ENCODE measurements at places on chromosomes 7 and 10. TPM values are rescaled to one million over a fixed set of nuclear protein-coding genes. Genes with fewer than 3 reads are reported as not detected.

DNA sequence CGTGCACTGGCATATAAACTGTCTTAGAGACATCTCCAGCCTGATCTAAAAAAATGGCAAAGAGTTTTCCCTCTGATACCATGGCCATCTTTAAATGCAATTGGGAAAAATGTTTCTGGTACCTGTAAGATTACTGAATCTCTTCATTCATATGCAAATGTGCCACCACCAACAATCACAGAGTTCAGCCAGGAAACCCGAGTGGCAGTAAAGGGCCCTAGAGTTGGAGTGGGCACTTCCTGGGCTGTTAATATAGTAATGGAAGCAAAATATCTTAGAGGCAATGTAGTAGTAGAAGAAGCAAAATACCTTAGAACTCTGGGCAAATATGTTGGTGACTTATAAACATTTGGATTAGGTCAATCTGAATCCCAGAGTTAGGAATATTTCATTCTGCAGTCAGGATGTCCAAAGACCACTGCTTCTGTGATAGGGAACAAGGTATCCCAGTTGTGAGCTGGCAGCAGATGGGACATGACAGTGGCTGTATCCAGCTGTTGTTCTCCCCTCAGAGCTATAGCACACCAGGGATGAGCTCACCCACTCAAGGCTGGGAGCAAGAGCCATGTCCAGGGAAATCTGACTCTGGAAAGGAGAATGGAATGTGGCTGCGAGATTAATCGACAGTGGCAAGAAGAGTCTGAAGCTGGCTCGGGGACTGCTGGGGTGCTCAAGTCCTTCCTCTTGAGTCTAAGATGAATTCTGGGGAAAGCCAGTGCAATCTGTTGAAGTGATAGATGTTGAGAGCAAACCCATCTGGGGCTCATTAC, 332.1 kb downstream of the PHTF2 start:
- no peaks in the 10 kb centered on the region for H3K4me1 ChIP-seq
- no peak overlapping the region for H3K27ac ChIP-seq
- H3K4me3 ChIP-seq, result no peak overlapping the region
- H3K36me3 ChIP-seq, result no peaks in the 10 kb centered on the region

DNA sequence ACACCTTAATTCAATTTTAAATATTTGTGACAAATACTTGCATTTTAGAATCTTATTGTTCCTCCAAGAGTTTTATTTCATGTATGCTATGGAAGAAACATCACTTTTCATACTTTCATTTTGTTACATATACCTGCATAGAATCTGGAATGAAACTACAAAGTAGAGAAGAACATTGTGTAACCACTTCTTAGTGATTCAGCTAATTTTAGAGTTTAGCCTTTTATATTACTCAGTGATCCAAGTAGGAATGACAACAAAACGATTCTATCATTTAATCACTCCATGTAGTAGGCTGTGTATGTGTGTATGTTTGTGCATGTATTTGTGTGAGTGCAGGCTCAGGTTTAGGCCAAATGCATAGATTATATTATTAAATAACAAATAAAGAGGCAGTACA, 14.4 kb upstream of the SEMA3A start:
- no peaks in the 10 kb centered on the region for H3K27me3 ChIP-seq
- no peak overlapping the region for H3K4me3 ChIP-seq
- H3K4me1 ChIP-seq, result no peaks in the 10 kb centered on the region
- no peak overlapping the region for H3K27ac ChIP-seq
- DNase-seq, result no peak

The MRM2 gene
- polyA plus RNA-seq, result 29.9 TPM

The HPSE2 gene
- not detected for polyA plus RNA-seq

The SPDYE5 gene
- 0.56 TPM for polyA plus RNA-seq

GRCh38 chr7:131197920-131198615, 129.6 kb upstream of the MKLN1 start:
- no peak for DNase-seq
- H3K27ac ChIP-seq, result no peak overlapping the region
- no peaks in the 10 kb centered on the region for H3K4me1 ChIP-seq
- H3K4me3 ChIP-seq, result no peak overlapping the region
- no peaks in the 10 kb centered on the region for H3K27me3 ChIP-seq

The MYO3A gene
- not detected for polyA plus RNA-seq

DNA sequence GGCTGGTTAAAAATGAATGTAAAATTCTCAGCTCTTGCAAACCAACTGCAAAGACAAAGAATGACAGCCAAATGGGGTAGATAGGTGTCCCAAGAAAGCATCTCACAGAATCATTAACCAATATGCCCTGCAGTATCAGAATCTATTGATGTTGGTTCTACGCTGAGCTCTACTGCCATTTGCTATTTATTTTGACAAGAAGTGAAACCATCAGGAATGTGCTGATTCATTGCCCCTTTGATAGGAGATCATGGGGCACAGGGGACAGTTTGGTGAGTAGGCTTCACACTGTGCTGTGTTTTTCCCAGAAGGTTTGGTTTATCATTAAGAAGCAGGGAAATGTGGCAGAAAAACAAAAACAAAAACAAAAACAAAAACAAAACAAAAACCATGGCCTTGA, 19.4 kb upstream of the CDC14C start:
- no peak for DNase-seq
- H3K27me3 ChIP-seq, result no peaks in the 10 kb centered on the region
- H3K4me3 ChIP-seq, result no peak overlapping the region

DNA sequence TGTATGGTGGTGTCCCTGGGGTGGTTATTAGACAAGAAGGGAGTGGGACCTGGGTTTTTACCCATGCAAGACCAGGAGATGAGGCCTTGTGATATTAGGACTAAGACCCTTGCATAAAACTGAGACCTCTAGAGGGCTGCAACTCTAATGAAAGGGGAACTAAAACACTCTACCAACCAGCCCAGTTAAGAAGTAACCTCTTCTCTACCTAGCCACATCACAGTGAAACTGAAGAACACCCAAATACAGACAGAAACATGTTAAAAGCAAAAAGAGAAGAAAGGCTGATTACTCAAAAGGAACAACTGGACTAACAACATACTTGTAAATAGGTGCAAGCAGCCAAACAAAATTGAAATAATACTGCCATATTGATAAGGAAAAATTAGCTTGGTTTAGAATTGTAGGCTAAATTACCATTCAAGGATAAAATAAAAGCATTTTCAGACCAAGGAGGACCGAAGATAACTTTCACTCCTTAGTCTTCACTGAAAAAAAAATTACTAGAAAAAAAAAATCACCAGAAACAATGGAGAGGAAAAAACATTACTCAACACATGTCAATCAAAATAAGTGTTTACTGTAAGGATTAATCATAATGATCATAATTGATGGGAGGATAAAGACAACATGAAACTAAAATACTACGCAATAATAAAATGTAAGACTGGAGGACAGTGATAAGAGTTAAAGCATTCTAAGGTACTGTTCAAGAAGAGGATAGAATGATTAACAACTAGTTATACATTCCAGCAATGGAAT, 27.6 kb downstream of the ERLIN1 start:
- no peaks in the 10 kb centered on the region for H3K4me1 ChIP-seq
- no peak for DNase-seq
- H3K27ac ChIP-seq, result no peak overlapping the region
- H3K4me3 ChIP-seq, result no peak overlapping the region
- peaks cover 38% of the 10 kb centered on the region for H3K36me3 ChIP-seq

DNA sequence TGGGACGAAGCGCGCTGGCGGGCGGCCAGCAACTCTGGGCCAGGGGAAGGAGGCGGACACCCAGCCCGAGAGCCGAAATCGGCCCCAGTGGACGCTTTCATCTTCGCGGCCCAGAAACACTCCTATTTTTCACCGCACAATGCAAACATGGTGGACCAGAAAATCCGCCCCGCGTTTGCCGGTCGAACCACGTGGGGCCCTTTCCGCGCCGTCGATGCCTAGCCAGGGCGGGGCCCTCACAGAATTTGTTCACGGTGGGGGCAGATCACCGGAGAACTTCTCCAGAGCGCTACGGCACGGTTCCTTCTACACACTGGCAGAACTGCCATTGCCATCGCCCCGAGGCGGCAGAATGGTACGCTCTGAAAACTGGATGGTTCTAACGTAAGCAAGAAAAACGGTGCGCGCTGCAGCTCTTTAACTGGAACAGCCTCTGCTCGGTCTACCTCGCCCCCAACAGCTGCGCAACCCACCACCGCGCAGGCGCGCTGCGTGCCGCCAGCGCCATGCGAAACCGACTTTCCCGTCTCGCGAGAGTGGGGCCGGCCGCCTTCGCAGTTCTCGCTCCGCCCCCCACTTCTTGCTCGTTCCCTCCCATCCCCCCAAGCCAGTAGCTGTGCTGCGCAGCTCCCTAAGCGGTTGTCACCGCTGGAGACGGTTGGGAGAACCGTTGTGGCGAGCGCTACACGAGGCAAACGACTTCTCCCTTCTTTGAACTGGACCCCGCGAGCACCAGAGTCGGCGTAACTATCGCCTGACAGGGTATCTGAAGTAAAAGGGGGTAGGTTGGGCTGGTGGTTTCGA, at the start of gene HNRNPH3:
TSS of gene HNRNPH3 (plus strand) at position 610 of the 804 bp plus-strand sequence. CDS start 5,158 bp downstream, outside the sequence.
- peak within 1 kb of the TSS; percentile 95 for H3K4me3 ChIP-seq
- peak within 1 kb of the TSS; percentile 96 for H3K27ac ChIP-seq
- peak; percentile 99 for DNase-seq
- H3K36me3 ChIP-seq, result no peaks in the 10 kb centered on the region
- H3K4me1 ChIP-seq, result peaks cover 46% of the 10 kb centered on the region
- H3K27me3 ChIP-seq, result no peaks in the 10 kb centered on the region

DNA sequence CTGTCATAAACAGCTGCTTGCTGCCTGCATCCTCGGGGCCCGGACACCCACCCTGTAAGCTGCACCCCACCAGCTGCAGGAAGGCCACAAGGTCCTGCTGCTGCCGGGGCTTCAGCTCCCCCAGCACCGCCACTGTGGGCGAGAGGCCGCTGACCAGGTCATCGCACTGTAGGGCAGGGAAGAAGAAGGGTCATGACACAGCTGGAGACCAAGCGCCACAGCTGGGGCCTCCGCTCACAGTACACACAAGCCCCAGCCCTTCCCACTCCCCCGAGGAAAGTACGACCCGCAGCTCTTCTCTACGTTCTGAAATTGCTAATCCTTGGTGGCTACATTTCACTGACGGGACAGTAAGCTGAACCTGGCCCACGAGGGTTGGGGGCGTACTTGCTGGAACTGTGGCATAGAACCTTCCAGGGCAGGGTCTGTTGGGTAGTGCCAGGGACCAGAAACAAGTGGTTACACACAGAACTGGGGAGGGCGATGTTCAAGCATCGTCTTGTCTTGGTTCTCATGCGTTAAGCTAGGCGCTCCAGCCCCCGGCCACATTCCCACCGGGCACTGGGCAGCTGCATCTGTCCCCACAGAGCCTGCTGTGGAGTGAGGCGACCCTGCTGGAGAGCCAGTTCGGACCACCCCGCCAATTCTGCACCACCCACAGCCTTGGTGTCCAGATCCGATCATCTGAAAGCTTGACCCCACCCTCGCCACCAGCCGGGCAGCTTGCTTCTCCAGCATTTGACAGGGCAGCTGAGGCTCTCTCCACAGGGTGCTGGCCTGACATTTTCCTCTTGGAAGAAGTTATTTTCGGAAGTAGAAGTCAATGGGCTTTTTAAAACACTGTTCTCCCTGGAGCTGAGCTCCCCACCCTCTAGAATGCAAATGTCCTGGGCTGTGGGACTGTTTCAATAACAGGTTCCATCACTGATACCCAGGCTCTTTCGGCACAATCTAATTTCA, 50.8 kb downstream of the GSDME start:
- H3K36me3 ChIP-seq, result no peaks in the 10 kb centered on the region
- no peak overlapping the region for H3K4me3 ChIP-seq
- no peak overlapping the region for H3K27ac ChIP-seq
- DNase-seq, result no peak

DNA sequence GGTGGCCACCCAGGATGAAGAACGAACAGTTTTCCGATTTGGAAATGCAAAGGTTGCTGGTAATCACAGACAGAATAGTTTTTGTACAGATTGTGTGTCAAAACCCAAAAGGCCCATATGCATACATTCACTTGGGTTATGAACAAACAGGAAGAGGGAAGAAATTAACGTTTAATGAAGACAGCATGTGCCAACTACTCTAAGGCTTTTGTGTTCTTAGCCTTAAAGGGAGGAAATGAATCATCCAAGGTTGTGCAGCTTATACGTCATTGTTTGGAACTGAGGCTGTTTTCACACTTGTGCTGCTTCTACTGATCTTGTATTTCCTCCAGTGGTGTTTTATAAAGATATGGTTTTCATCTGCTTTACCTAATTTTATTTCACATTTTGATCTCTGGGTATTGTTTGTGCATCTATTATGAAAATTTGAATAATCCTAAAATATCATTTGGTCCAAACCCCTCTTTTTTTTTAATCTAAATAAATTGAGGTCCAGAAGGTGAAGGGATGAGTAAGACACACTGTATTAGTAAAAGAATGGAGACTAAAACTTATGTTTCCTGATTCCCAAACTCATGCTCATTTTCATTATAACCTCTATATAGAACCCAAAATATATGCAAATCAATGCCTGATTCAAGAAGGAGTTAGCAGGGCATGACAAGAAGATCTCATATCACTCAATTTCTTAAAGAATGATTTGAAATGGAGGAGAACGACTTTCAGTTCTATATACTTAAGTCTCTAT, 373.1 kb downstream of the THSD7A start:
- H3K27ac ChIP-seq, result no peak overlapping the region
- H3K27me3 ChIP-seq, result no peaks in the 10 kb centered on the region
- no peak overlapping the region for H3K4me3 ChIP-seq
- no peaks in the 10 kb centered on the region for H3K4me1 ChIP-seq

The GNAT3 gene
- not detected for polyA plus RNA-seq

GRCh38 chr10:58180666-58181065, 87.0 kb downstream of the IPMK start:
- no peak overlapping the region for H3K27ac ChIP-seq
- H3K4me3 ChIP-seq, result no peak overlapping the region
- no peak for DNase-seq
- no peaks in the 10 kb centered on the region for H3K27me3 ChIP-seq
- H3K4me1 ChIP-seq, result no peaks in the 10 kb centered on the region

DNA sequence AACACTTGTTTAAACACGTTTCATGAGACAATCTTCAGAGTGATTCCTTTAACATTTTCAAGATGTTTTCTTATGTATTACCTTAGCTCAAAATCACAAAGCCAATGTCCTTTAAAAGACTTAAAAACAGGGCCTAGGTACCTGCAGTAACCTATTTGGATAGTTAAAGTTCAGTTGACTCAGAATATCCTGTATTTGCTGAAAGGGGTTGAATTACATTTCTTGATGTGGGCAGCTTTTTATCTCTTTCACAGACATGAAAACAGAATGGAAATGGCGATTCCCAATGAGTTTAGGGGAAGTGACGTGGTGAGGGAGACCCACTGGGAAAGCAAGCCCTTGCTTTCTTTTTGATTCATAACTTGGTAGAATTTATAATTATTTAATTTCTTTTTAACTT, 324.4 kb upstream of the AOAH start:
- H3K36me3 ChIP-seq, result no peaks in the 10 kb centered on the region
- no peaks in the 10 kb centered on the region for H3K27me3 ChIP-seq
- H3K4me3 ChIP-seq, result no peak overlapping the region
- H3K27ac ChIP-seq, result no peak overlapping the region
- no peak for DNase-seq

GRCh38 chr7:130933919-130934318, 199.9 kb upstream of the KLF14 start:
- H3K27me3 ChIP-seq, result no peaks in the 10 kb centered on the region
- peaks cover 11% of the 10 kb centered on the region for H3K36me3 ChIP-seq
- H3K4me1 ChIP-seq, result peaks cover 100% of the 10 kb centered on the region
- no peak for DNase-seq
- H3K4me3 ChIP-seq, result no peak overlapping the region

The PHKG1 gene
- polyA plus RNA-seq, result not detected

The FOXI2 gene
- polyA plus RNA-seq, result not detected

Measured in CD4-positive, alpha-beta memory T cell (primary cell).